ENCODE measurements at places on chromosomes 4 and X. TPM values are rescaled to one million over a fixed set of nuclear protein-coding genes. Genes with fewer than 3 reads are reported as not detected.

Gene GLRA2
- total RNA-seq = not detected

Gene ESX1
- not detected for total RNA-seq

Gene SULT1B1
- total RNA-seq = 2.9 TPM

Gene HMX1
- total RNA-seq = 0.28 TPM

Gene IL13RA2
- 42.2 TPM for total RNA-seq

Gene UCP1
- not detected for total RNA-seq

Gene TCEAL4
- 386 TPM for total RNA-seq

Gene DCAF4L1
- total RNA-seq = not detected

Gene SGMS2
- 119 TPM for total RNA-seq

Gene TMPRSS11B
- not detected for total RNA-seq

Gene ARMCX1
- 30.1 TPM for total RNA-seq

Gene EPHA5
- total RNA-seq = 0.27 TPM

Gene DAPP1
- total RNA-seq = 1.6 TPM

Gene TBX22
- total RNA-seq = not detected

Gene PALLD
- 705 TPM for total RNA-seq

Gene TRO
- total RNA-seq = 21.1 TPM

Gene TSPAN7
- total RNA-seq = 17.7 TPM

Gene SORCS2
- 0.68 TPM for total RNA-seq

Gene GPR82
- 0.41 TPM for total RNA-seq

Gene GAGE12D
- total RNA-seq = not detected

Gene DNAJB14
- 58.2 TPM for total RNA-seq

Gene PITX2
- not detected for total RNA-seq

Gene CASP6
- 17.3 TPM for total RNA-seq

Gene GLRA3
- not detected for total RNA-seq

Gene PRSS12
- 0.14 TPM for total RNA-seq

All from thoracic aorta (tissue), 2 donors.